Liver (tissue), 10 donors: ENCODE measurements at places on chromosomes 12 and 14. TPM values are rescaled to one million over a fixed set of nuclear protein-coding genes. Genes with fewer than 3 reads are reported as not detected.

- no peak overlapping the region for H3K4me3 ChIP-seq
- H3K27me3 ChIP-seq: no peaks in the 10 kb centered on the region
- H3K36me3 ChIP-seq: no peaks in the 10 kb centered on the region
- DNase-seq: no peak
These were observed 7.0 kb upstream of the TMEM120B start for GRCh38 chr12:121705514-121705913.

DNA sequence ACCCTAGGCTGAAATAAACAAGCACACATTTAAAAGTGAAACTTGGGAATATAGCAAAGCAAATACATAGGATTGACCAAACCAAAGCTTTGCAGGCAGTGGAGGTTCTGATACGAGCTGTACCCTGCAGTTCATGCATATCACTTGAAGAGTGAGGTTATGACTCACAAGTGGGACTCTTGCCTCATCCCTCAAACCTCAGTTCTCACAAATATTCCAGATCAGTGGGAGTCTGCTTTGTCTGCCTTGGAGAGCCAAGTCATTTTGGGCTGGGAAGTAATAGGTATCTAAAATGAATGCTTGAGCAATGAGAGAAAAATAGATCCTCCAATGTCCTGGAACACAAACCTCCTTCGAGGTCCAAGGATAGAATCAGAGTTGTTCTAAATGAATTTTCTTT is 116.4 kb downstream of the LRIG3 start:
- H3K27me3 ChIP-seq: no peaks in the 10 kb centered on the region
- H3K36me3 ChIP-seq: no peaks in the 10 kb centered on the region
- no peak overlapping the region for H3K27ac ChIP-seq
- DNase-seq: no peak
- H3K4me3 ChIP-seq: no peak overlapping the region
- no peaks in the 10 kb centered on the region for H3K4me1 ChIP-seq

- no peaks in the 10 kb centered on the region for H3K27me3 ChIP-seq
- H3K36me3 ChIP-seq: no peaks in the 10 kb centered on the region
- no peak overlapping the region for H3K27ac ChIP-seq
- H3K4me1 ChIP-seq: peaks cover 2% of the 10 kb centered on the region
- DNase-seq: no peak
These were observed 170.9 kb downstream of the DUSP6 start for GRCh38 chr12:89181271-89181920.

DNA sequence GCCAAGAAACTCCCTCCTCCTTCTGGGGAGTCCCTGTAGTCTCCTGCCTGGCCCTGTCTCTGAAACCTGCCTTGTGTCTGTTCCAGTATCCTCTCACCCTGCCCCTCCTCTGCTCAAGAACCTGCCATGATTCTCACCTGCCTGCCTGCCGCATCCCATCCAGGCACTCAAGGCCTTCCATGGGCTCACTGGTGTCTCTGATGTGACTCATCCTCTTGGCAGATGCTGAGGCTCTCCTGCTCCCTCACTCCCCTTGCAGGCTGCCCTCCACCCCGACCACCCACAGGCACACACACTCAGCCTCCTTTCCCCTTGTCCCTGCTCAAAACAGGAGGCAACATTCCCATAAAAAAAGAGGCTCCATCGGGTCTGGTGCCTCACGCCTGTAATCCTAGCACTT is 5.8 kb upstream of the BEGAIN start:
- H3K4me1 ChIP-seq: no peaks in the 10 kb centered on the region
- DNase-seq: no peak
- no peak overlapping the region for H3K27ac ChIP-seq
- H3K36me3 ChIP-seq: no peaks in the 10 kb centered on the region

- no peak overlapping the region for H3K27ac ChIP-seq
- DNase-seq: no peak
- H3K27me3 ChIP-seq: no peaks in the 10 kb centered on the region
- no peaks in the 10 kb centered on the region for H3K36me3 ChIP-seq
- no peaks in the 10 kb centered on the region for H3K4me1 ChIP-seq
- H3K4me3 ChIP-seq: no peak overlapping the region
These were observed 356.4 kb upstream of the PRICKLE1 start for GRCh38 chr12:42945927-42946326.

GRCh38 chr14:48983351-48983888 is 602.8 kb downstream of the RPS29 start:
- no peaks in the 10 kb centered on the region for H3K4me1 ChIP-seq
- no peak overlapping the region for H3K27ac ChIP-seq

DNA sequence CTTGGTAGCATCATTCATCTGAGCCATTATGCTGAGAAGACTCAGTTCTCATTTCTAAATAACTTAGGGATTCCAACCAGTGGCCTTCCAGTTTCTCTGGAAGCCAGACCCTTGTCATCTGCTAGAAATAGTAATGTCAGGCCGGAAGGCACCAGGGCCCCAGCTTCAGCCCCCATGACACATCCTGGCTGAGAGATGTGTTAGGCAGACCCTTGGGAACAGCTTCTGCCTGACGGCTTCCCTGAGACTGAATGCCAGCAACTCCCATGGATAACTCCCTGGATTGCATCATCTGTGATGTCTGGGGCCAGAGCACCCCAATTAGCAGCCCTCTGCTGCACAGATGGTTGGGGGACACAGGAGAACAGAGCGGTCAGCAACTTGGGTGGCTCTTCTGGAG is 583.5 kb upstream of the TBX3 start:
- no peaks in the 10 kb centered on the region for H3K36me3 ChIP-seq
- H3K4me3 ChIP-seq: no peak overlapping the region
- no peaks in the 10 kb centered on the region for H3K27me3 ChIP-seq
- no peak for DNase-seq

DNA sequence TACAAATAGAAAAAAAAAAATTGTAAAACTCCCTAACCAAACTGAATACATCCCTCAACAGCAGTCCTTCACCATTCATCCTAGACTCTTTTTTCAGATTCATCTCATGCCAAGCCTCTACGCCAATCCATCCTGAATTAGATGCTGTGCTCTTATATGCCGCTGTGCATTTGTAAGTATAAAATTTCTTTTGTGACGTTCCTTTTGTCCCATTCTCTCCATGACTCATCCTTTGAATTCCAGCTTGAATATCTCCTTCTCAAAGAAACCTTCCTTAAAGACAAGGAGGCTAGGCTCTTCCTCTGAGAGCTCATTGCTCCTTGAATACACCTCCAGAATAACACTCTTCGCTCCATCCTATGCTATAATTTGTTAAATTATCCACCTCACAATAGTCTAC is 359.2 kb downstream of the RMST start:
- no peaks in the 10 kb centered on the region for H3K36me3 ChIP-seq
- no peak overlapping the region for H3K27ac ChIP-seq
- H3K4me3 ChIP-seq: no peak overlapping the region
- H3K27me3 ChIP-seq: no peaks in the 10 kb centered on the region
- no peak for DNase-seq

DNA sequence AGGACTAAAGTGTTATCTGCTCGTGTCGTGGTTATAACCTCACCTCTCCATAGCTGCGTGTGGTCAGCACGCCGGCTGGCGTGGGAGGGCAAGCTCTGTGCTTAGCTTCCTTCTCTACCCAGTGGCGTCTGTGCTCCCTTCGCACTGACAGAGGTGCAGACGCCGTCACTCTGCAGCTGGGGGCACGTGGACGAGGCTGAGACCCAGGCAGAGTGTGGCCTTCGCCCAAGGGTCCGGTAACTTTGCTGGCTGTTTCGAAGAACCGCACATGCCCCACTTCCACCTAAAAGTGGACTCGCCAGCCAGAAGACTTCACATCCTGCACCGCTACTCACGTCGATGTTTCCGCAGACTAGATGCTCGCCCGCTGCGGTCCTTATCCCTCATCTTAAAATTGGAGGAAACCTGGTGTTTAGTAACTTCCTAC is 35.9 kb upstream of the DYNC1H1 start:
- no peaks in the 10 kb centered on the region for H3K27me3 ChIP-seq
- no peak overlapping the region for H3K4me3 ChIP-seq
- no peak for DNase-seq
- H3K4me1 ChIP-seq: no peaks in the 10 kb centered on the region
- peak overlapping the region; percentile 3 for H3K27ac ChIP-seq

- no peaks in the 10 kb centered on the region for H3K27me3 ChIP-seq
- DNase-seq: no peak
- H3K36me3 ChIP-seq: no peaks in the 10 kb centered on the region
- no peaks in the 10 kb centered on the region for H3K4me1 ChIP-seq
These were observed 350.7 kb upstream of the SEL1L start for GRCh38 chr14:81884382-81884781.

- H3K27ac ChIP-seq: no peak overlapping the region
- no peak for DNase-seq
- no peaks in the 10 kb centered on the region for H3K27me3 ChIP-seq
These were observed 9.7 kb downstream of the TOX4 start for GRCh38 chr14:21486640-21487087.

TEX52 gene
- total RNA-seq: not detected

FGF23 gene
- total RNA-seq: not detected

KCNA5 gene
- total RNA-seq: 0.42 TPM
